Esophagus squamous epithelium (tissue), 5 donors: ENCODE measurements at places on chromosomes 16 and 17.

- no peak for DNase-seq
Measured at GRCh38 chr16:71439523-71439922, 2.3 kb downstream of the TLE7 start.

DNA sequence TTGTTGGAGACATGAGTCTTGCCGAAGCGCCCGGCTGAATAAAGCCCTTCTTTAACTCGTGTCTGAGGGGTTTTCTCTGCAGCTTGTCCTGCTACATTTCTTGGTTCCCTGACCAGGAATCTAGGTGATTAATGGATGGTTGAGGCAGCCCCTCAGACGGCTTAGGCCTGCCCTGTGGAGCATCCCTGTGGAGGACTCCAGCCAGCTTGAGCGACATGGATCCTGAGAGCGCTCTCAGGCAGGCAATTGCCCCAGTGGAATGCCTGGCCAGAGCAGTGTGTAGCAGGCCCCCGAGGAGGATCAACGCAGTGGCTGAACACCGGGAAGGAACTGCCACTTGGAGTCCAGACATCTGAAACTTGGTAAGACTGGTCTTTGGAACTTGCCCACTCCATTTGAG, 17.3 kb upstream of the ENDOV start:
- no peak for DNase-seq

- no peak for DNase-seq
Measured at GRCh38 chr17:64773836-64774761, 112.0 kb upstream of the SMURF2 start.

- DNase-seq = no peak
Measured at GRCh38 chr16:9124908-9125584, 33.6 kb downstream of the HAPSTR1 start.

GRCh38 chr17:40355123-40355803, 9.3 kb downstream of the GJD3 start:
- DNase-seq = no peak

GRCh38 chr16:83253521-83253920, 554.3 kb upstream of the HSBP1 start:
- DNase-seq = no peak

- no peak for DNase-seq
Measured at GRCh38 chr17:75176625-75177024, 6.1 kb downstream of the SUMO2 start.

DNA sequence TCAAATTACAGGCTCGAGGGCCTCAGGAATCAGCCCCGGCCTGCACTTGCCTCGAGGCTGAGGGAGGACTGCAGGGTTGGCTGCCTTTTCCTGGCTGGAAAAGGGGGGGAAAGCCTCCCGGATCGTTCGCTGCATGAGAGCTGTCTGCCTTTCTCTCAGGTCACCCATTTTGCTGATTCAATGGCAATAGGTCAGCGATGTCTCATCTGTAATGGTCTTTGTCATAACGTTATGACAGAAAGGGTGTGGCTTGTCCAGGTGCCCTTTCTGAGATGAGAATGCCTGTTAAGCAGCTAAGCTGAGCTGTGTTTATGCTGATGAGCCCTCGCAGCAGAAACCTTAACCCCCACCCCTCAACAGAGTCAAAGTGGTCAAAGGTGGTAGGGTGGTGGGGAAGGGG, 81.8 kb downstream of the AKAP1 start:
- DNase-seq = no peak

DNA sequence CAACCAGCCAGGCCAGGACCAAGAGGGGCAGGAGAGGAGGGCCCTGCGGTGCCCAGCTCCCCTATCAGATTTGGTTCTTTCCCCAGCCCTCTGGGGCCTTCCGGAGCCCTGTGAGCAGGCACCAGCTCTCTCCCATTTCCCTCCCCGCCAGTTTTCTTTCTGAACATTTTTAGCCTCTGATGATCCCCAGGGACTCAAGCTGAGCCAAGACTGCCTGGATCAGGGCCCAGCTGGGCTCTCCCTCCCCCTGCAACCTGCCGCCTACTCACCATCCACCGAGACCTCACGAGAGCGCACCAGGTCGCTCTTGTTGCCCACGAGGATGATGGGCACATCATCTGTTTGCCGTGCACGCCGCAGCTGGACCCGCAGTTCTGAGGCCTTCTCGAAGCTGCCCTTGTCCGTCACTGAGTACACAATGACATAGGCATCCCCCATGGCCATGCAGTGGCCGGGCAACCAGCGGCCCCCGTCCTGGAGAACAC, 2.0 kb downstream of the RRAD start:
- no peak for DNase-seq

DNA sequence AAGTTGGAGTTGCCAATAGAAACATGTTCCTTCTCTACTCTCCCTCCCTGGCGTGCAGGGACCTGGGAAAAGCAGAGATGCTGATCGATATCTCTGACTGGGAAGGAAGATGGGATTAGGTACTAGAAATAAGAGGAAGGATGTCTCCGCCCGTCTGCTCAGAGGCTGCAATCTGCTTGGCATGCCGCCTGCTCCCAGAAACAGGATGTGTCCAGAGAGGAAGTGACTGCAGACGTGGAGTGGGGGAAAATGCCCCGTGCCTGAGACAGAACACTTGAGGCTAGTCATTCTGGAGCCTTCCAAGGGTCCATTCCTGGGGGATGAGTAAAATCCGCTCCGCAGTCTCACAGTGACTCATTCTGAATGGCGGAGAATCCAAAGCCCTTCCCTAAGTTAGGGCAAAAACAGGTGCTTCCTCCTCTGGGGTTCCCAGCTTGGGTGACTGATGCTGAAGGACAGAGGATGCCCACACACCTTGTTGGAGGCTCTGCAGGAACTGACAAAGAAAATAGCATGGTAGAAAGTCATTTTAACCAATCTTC, 45.0 kb upstream of the SMURF2 start:
- peak; percentile 14 for DNase-seq

DNA sequence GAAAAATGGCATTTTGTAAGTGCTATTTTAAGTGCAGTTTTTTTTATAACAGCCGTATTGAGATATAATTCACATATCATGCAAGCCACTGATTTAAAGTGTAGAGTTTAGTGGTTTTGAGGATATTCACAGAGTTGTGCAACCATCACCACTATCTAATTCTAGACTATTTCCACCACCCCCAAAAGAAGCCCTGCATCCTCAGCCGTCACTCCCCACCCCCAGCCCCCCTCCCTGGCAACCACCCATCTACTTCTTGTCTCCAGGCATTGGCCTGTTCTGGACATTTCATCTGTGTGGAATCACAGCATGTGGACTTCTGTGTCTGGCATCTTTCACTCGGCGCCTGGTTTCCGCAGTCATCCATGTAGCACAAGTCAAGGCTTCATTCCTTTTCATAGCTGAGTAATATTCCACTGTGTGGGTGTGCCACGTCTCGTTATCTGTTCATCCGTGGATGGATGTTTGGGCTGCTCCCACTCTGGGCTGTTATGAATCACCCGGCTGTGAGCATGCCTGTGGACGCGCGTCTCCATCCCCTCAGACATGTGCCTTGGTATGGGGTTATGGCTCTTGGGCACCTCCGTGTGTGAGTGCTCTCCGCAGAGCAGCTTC, 138.4 kb upstream of the CIBAR2 start:
- DNase-seq = no peak

DNA sequence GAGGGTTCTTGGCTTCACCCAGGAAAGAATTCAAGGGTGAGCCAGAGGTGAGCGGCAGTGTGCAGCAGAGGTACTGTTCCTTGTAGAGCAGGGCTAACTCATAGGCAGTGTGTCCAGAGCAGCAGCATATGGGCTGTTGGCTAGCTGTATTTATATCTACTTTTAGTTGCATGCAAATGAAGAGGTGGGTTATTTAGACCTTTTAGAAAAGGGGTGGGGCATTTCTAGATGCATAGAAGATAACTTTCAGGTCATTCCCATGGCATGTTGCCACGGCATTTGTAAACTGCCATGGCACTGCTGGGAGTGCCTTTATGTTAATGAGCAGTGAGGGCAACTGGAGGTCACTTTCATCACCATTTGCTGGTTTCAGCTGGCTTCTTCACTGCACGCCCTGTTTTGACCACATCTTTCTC, 141.0 kb downstream of the STX8 start:
- no peak for DNase-seq

GRCh38 chr17:15431196-15431595, 36.2 kb downstream of the CDRT4 start:
- DNase-seq = no peak

- DNase-seq = no peak
Measured at GRCh38 chr17:11047228-11047627, 193.8 kb upstream of the SHISA6 start.

DNA sequence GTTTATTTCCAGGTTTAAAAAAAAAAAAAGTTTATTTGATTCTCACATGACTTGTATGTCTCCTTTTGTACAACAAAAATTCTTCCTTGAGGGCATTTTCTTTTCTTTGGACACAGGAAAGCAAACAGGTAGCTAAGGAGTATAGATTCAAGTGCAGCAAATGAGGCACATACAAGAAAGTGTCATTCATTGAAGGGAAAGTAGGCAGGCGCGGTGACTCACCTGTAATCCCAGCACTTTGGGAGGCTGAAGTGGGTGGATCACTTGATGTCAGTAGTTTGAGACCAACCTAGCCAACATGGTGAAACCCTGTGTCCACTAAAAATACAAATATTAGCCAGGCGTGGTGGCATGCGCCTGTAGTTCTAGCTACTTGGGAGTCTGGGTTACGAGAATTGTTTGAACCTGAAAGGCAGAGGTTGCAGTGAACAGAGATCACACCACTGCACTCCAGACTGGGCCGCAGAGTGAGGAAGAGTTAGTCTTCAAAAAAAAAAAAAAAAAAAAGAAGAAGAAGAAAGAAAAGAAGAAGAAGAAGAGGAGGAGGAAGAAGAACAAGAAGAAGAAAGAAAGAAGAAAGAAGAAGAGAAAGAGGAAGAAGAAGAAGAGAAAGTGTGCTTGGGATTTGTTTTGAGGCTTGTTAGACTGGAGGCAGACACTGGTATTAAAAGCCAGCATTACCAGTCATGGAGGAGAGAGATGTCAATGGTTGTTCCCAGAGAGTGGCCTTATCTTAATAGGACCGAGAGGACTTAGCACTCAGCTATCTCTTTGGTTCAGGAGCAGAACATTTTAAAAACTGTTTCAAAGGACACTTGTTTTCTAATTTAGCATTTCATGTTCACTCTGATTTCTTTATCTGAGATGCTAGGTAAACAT, 19.7 kb downstream of the GINS3 start:
- DNase-seq = no peak

DNA sequence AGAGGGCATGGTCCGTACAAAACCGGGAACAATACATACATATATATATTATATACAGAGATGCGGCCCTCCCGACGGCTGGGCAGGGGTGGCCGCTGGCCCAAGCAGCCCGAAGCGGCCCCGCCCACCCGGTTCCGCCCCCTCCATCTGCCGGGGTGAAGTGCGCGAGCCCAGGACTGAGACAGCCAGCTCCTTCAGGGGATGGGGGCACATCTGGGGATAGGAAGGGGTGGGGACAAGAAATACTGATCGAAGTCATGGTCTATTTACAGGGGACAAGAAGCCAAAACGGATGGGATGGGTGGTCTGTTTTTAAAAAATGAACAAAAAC, 3.8 kb upstream of the SAMD14 start:
- no peak for DNase-seq

GRCh38 chr17:55642741-55643140, 79.9 kb downstream of the TMEM100 start:
- no peak for DNase-seq

DNA sequence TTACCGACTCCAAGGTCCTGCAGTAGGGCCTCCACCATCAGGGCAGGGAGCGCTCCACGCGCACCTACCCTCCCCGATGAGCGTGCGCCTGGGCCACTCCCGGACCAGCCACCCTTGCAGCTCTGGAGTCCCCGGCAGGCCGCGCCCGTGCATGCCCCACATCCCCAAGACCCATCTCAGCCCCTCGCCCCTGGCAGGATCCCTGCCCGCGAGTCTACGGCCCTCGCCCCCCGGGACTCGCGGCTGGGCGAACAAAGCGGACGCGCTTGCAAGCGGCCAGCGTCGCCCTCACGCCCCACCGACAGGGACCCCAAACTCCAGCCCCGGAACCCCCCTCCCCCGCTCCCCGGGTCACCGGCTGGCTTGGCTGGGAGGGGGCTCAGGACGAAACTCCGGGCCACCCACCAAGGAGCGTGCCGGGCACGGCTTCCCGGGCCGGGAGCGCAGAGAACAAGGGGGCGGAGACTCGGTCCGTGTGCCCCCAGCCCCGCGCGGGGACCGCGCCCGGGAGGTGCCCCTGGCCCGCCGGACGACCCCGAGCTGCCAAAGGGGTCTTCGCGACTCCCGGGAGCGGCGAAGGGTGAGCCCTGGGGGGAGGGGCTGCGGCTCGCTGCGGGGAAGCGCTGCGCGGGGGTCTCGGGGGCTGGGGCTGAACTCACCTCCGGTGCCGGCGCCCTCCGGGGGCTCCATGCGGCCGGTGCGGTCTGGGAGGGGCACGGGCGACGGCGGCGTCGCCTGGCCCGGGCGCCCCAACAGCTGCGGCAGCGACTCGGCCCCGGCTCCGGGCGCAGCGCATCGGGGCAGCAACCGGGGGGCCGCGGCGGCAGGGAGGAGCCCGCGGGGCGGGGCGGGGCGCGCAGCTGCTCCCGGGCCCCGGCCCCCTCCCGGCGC, at the start of gene DBNDD1:
TSS of gene DBNDD1 (minus strand) at position 805 of the 891 bp plus-strand sequence. CDS start at position 690, 115 bp downstream.
- DNase-seq = no peak

- no peak for DNase-seq
Measured at GRCh38 chr16:87233928-87234327, 83.3 kb downstream of the C16orf95 start.

GRCh38 chr17:80005360-80006338, 30.0 kb downstream of the TBC1D16 start:
- DNase-seq = no peak

GRCh38 chr17:80861892-80862291, 129.7 kb upstream of the CHMP6 start:
- no peak for DNase-seq

DNA sequence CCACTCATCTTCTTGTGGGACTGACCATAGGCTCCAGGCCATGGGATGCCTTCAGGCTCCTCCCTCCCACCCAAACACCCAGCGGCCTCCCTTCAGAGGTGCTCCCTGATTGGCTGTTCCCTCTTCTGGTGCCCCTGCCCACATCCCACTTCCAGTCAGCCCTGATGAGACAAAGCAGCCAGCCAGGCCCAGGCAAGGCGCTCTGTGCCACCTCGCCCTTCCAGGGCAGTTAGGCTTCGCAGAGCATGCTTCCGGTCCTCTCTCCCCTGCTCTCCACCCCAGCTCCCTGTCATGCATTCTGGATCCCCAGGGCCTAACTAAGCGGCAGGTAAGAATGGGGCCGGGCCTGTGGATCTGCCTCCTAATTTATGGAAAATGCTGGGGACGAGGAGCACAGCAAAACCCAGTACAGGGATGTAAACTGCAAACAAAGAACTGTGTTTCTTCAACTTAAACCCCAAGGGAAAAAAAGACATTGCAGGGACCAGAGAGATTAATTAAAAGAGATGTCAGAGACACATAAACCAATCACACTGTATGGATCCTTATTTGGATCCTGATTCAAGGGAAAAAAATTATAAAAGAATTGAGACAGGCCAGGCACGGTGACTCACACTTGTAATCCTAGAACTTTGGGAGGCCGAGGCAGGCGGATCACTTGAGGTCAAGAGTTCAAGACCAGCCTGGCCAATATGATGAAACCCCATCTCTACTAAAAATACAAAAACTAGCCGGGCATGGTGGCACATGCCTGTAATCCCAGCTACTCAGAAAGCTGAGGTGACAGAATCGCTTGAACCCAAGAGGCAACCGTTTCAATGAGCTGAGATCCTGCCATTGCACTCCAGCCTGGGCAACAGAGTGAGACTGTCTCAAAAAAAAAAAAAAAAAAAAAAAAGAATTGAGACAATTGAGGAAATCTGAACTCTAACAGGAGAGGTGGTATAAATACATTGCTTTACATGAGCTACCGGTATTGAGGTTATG, 26.0 kb downstream of the ZDHHC7 start:
- DNase-seq = no peak
